HT1080 (cell line): ENCODE measurements at places on chromosomes 2 and 18.

DNA sequence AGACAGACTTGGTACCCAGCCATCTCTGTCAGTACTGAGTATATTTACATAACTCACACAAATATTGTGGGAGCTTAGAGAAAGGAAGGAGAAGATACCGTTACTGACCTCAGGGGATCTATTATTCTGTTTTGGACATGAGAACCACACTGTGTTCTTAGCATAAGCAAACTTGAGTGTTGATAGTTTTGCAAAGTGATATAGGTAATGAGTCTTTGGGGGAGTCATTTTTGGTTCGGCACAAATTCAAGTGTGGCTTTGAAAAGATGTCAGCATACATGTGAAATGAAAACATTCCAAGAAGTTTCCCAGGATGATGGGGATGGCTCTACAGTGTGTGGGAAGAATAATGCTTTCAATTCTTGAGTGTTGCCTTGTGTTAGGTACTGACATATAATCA lies 24.1 kb downstream of the SMARCAL1 start:
- DNase-seq: no peak

GRCh38 chr2:148974095-148974494 lies 64.4 kb upstream of the LYPD6B start:
- no peak for DNase-seq

DNA sequence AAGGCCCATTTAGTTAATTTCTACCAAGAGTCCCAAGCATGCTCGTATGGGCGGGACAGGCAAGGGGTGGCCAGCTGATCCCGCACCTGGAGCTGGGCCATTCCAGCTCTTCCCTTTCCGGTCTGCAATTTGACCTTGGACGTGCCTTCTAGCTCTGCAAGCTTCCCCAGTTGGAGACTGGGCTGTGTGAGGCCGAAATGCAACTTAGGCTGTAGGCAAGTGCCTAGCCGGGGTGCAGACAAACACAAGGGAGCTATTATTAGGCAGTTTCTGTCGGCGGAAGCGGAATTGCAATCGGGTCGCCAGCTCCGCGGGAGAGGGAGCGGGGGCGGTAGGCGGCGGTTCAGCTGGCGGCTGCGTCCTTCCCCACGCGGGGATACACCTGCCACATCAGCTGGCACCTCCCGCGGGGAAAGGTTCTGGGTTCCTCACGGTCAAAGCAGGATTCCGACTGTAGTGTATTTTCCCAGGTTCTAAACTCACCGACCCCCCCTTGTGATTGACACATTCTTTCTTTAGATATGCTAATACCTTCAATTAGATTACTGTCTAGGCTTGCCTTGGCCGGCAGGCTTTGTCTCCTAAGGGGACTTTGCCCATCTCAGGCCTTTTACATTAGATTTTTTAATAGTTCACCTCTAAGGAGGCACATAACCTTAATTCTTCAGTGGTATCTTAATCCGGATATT lies 17.1 kb upstream of the ZNF532 start:
- DNase-seq: no peak

DNA sequence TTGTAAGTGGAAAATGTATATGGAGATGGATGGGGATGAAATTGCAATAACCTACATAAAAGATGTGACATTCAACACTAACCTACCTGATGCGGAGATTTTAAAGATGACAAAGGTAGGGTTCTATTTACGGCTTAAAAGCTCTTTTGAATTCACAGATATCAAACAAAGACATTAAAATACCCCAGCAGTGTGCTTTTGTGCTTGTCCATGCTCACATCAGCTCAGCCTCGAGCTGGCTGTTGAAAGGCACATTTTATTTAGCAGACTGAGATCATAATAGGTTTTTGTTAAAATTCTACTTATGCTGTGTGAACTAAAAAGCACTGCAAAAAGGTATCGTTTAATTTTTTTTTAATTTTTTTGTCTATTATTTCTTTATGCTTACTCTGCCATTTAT lies 96.0 kb upstream of the CDCA7 start:
- no peak for DNase-seq

DNA sequence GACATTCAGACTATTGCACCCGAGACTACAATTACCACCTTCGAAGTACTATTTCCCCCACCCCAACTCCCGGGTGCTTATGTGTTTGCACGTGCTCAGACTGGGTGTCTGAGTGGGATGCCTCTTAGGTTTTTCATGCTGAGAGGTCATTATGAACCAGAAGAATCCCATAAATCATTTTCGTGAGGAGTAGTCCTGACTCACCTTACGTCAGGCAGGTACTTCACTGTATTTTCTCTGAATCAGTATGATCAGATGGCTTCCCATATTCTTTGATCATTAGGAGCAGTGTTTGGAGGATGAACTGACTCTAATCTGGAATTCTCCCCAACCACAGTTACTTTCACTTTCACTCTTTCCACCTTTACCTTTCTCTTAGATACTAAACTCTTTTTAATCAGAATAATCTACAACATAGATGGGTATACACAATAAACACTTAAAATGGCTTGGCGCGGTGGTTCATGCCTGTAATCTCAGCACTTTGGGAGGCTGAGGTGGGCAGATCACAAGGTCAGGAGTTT lies 38.4 kb upstream of the STAT4 start:
- DNase-seq: no peak
